Sigmoid colon (tissue), 7 donors: ENCODE measurements at places on chromosomes 6 and 20. TPM values are rescaled to one million over a fixed set of nuclear protein-coding genes. Genes with fewer than 3 reads are reported as not detected.

- no peak for DNase-seq
Observed at GRCh38 chr6:39453956-39454524, 131.5 kb upstream of the KCNK16 start.

DNA sequence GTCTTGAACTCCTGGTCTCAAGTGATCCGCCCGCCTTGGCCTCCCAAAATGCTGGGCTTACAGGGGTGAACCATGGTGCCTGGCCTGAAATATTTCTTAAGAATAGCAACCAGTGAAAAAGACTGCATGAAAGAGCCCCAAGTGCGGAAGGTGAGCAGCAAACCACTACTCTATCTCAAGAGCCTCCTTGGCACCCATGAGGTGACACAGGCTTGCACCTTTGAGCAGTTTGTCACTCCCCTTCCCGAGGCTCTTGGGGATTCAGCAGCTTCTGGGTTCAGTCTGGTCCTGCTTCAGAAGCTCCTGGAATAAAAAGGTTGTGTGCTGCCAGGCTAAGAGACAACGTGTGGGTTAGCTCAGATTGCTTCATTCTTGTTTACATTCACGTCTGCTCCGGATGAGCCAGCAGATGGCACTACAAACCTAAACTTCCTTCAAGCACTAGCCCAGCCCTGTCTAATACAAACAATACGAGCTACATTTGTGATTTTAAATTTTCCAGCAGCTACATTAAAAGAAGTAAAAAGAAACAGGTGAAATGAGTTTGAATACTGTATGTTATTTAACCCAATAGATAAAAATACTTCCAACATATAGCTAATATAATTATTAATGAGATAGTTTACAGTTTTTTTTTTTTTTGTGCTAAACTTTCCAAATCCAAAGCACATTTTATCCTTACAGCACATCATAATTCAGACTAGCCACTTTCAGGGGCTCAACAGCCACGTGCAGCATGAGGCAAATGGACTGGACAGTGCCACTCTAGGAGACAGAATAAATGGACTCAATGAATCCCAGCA is 46.2 kb downstream of the GJA10 start:
- DNase-seq: peak; percentile 82

GRCh38 chr20:24630486-24631172 is 161.2 kb downstream of the SYNDIG1 start:
- no peak for DNase-seq

DNA sequence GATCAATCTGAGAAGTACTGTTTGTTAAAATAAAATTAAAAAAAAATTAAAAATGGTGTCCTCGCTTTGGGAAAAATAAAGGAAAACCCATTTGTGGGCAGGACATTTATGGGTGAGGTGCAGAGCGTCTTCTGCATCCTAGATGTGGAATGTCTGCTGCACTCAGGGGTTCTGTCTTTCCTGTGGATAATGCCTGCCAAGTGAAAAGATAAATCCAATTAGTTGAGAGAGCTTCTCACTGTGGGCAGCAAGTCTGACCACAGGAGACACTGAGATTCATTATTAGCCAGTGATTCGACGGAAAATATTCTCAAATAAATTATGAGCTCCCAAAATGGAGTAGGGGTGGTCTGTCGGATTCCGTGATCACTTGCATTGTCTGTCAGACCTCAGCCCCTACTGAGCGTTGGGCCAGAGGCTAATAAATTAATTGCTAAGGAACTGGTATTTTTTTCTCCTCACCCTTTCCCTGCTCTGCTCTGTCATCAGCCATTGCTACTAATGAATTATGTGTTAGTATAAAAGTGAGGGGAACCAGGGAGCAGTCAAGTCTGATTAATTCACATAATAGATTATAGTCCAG is 10.0 kb downstream of the GMPR start:
- no peak for DNase-seq

DNA sequence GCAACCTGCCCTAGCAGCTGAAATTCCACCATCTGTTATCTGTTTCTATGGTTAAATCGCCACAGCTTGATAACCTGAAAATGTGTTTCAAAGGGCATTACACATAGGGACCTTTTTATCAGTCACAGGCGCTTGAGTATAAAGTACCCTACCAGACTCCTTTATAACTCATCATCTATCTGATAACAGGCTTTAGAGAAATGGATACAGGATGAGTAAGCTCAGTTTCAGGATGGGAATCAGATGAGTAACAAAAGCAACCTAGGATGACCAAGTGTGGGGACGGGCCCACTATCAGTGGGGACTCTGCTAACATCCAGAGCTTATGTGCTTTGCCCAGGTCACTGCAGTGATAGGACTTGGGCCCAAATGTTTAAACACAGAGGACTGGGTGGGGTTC is 75.6 kb downstream of the PRND start:
- DNase-seq: no peak

GRCh38 chr20:50648651-50649050 is 42.7 kb downstream of the RIPOR3 start:
- DNase-seq: no peak

DNA sequence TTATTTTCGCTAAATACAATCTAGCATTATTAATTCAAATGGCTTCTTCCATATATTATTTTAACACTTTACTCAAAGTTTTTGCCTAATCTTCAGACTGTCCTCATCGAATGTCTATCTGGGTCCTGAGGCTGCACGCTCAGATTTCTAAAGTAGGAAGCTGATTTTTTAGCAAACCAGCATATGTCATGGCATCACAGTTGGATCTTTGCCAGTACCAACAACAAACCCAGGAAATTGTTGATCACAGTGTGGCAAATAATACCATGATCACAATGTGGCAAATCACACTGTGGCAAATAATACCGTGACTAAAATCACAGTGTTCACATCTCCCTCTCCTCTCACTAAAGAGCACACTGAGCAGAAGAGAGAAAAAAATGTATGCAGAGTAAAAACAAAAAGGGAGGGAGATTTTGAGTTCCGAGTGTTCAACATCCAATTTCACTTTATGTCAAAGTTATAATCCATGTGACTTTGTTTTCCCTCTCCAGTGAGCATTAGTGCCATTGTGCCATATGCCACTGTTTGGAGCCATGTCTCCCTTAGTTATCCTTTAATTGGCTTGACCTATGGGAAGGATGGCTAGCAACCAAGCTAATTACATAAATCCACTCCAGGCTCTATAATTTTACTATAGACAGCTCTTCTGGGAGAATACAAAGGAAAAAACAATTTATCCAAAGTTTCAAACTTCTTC is 1059.6 kb downstream of the HACE1 start:
- no peak for DNase-seq

GRCh38 chr20:14915356-14915755 is 577.9 kb upstream of the FLRT3 start:
- peak; percentile 68 for DNase-seq

- DNase-seq: no peak
Observed at GRCh38 chr6:149236589-149236988, 80.9 kb upstream of the TAB2 start.

GRCh38 chr6:46626228-46626909 is 26.2 kb downstream of the CYP39A1 start:
- DNase-seq: no peak

DNA sequence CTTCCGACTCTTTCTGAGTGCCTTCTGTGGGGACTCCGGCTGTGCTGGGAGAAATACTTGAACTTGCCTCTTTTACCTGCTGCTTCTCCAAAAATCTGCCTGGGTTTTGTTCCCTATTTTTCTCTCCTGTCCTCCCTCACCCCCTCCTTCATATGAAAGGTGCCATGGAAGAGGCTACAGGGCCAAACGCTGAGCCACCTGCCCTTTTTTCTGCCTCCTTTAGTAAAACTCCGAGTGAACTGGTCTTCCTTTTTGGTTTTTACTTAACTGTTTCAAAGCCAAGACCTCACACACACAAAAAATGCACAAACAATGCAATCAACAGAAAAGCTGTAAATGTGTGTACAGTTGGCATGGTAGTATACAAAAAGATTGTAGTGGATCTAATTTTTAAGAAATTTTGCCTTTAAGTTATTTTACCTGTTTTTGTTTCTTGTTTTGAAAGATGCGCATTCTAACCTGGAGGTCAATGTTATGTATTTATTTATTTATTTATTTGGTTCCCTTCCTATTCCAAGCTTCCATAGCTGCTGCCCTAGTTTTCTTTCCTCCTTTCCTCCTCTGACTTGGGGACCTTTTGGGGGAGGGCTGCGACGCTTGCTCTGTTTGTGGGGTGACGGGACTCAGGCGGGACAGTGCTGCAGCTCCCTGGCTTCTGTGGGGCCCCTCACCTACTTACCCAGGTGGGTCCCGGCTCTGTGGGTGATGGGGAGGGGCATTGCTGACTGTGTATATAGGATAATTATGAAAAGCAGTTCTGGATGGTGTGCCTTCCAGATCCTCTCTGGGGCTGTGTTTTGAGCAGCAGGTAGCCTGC is 4.8 kb downstream of the PIM1 start:
- DNase-seq: no peak

The ANGPT4 gene
- under 0.01 TPM for total RNA-seq

The RNF39 gene
- not detected for total RNA-seq

The IPCEF1 gene
- 0.28 TPM for total RNA-seq

The FNDC11 gene
- 0.36 TPM for total RNA-seq

The SMAP1 gene
- total RNA-seq: 26.0 TPM

The PCSK2 gene
- total RNA-seq: 5.4 TPM
